ENCODE measurements at places on chromosomes 7 and 10. TPM values are rescaled to one million over a fixed set of nuclear protein-coding genes. Genes with fewer than 3 reads are reported as not detected.

The UBTD1 gene
- polyA plus RNA-seq: 13.5 TPM

The HOGA1 gene
- polyA plus RNA-seq: 0.36 TPM

- DNase-seq: no peak
Measured at GRCh38 chr10:107423903-107424302, 259.4 kb upstream of the SORCS1 start.

GRCh38 chr10:101614663-101615524 lies 26.8 kb downstream of the DPCD start:
- no peak for DNase-seq

- DNase-seq: no peak
Measured at GRCh38 chr10:110304394-110304779, 333 bp downstream of the SMNDC1 start.

- peak; percentile 74 for DNase-seq
Measured at GRCh38 chr7:69932034-69932628, 333.9 kb downstream of the AUTS2 start.

- no peak for DNase-seq
Measured at GRCh38 chr7:27141923-27142579, 1.4 kb downstream of the HOXA5 start.

DNA sequence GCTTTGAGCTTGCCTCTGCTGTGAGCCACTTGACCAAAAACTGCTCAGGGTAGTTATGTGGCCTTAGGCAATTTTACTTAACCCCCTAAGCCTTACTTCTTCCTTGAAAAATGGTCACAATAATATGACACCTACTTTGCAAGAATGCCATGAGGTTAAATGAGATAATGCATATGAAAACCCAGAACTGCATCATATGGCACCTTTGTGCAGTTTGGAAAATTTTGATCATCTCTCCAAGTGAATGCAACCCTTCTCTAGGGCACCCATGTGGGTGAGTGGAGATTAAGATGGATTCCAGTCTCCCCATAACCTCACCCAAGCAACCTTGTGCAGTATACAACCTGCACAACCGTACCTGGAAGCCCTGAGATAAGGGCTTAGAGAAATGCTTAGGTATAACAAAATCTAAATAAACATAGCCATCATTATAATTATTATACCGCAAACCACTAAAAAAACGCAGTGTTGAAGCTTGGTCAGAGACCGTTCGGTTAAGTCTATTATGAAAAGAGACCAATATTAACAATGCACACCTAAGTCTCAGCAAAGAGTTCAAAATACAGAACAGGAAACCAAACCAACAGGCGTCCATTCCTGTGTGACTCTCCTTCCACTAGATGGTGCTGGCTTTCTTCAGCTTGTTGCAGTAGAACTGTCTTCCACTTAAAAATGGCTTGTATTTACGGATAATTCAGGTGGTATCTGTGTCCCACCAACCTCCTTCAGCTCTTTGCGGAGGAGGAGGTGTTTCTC lies 21.0 kb upstream of the ASB15 start:
- DNase-seq: no peak

- no peak for DNase-seq
Measured at GRCh38 chr7:2484868-2485267, 8.7 kb upstream of the GRIFIN start.

DNA sequence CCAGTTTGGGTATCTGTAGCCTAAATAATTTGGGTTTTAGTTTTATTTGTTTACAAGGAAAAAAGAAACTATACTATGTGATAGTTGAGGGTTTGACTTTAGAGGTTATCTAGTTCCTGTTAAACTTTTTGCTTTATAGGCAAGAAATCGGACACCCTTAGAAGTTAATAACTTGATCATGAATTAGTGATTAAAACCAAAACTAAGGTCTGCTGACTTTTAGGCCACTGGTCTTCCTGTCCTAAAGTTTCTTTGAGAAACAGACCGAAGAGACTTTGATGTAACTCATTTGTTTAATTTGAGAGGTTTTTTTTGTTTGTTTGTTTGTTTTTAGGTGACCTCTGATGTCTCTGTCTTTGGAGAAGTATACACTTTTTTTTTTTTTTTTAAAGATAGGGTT lies 59.7 kb downstream of the PHTF2 start:
- DNase-seq: no peak

GRCh38 chr10:57145548-57145947 lies 784.5 kb upstream of the ZWINT start:
- DNase-seq: no peak

DNA sequence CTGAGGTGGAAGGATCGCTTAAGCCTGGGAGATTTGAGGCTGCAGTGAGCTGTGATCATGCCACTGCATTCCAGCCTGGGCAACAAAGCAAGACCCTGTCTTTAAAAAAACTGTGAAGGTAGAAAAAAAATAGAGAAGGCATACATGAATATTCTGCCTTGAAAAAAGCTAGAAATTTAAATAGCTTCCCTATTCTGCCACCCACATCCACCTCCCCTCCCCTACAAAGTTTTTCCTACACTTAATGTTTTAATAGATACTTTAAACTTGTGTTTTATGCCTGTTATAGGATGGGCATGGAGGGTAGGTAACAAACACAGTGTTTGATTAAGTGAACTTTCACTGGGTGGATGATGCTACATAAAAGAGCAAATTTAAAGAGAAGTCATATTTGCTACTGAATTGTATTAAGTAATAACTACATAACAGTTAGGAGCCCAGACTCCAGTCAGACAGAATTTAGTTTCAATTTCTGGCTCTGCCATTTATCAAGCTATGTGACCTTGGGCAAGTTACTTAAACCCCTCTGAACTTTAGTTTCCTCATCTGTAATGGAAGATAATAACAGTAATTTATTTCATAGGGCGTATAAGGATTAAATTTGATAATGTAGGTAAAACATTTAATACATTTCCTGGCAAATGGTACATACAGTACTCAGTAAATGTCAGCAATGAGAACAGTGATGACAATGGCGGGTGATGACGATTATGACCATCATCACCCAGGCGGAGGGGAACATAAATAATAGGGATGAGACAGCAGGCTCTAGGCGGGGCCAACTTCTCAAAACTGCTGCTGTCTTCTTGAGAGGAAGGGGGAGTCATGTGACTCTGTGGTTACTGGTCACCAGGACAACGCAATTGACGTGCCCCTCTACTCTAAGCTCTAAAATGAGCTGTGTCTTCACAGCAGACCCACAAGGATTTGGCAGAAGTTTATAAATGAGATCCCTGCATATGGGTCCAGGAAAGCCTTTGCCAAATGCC lies 15.8 kb downstream of the DNMBP start:
- DNase-seq: peak; percentile 87

DNA sequence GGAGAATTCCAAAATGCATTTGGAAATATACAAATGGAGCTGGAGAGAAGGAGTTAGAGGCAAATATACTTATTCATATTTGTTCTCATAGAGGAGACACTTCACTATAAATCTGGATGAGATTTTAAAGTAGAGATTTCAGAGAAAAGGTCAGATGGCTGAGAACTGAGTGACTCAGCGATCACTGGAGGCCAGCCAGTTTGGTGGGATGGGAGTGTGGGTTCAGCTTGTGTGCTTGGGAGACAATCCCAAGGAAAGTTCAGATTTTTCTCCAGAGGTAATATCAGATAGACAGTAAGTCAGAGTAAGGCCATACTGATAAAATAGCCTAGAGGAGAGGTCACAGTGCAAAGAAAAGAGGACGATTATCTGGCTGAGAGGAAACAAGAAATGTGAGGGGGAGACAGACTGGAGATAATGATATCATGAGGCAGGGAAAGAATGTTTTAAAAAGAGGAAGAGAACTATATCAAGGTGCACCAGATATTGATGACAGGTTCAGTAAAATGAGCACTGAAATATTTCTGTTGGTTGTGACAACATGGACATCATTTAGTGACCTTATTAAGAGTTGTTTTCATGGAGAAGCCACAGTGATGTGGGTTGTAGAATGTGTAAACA lies 67.0 kb downstream of the MDFIC start:
- DNase-seq: peak; percentile 20

DNA sequence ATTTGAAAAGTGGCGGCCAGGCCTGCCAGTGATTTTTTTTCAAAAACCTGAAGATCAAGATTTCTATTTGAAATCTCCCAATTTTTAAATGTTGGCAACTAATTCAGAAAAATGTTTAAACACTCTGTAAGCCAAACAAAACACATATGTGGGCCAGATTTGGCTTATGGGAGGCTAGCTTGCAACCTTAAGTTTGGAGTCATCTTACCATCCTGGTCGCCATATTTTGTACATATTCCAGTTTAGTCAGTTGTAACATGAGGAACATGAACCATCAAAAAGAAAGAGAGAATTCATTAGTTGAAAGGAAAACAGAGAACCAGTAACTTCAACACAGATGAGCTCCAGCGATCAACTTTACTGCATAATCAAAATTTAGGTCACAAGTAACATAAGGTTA lies 115.4 kb downstream of the TMEM26 start:
- no peak for DNase-seq
